Immature natural killer cell (primary cell): ENCODE measurements at places on chromosomes 1 and 21.

- peak; percentile 66 for DNase-seq
Observed at GRCh38 chr1:6486433-6487011, 4.9 kb downstream of the PLEKHG5 start.

DNA sequence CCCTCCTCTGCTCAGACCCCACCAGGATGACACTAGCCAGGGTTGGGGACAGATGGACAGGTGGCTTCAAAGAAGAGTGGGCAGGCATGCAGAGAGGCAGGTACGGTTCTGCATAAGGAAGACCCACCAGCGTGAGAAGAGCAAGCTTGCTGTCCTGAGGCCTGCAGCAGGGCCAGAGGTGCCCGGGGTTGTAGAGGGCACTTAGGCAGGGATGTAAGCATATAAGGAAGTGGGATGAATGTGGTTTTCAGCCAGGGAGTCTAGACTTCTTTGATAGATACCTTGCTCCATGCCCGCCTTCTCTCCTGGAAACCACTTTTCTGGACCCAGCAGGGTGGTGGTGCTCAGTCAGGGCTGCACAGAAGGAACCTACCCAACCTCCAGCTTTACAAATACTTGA is 1.4 kb downstream of the TTC39A start:
- DNase-seq: no peak

GRCh38 chr1:47983691-47984090 is 13.5 kb downstream of the TRABD2B start:
- no peak for DNase-seq

DNA sequence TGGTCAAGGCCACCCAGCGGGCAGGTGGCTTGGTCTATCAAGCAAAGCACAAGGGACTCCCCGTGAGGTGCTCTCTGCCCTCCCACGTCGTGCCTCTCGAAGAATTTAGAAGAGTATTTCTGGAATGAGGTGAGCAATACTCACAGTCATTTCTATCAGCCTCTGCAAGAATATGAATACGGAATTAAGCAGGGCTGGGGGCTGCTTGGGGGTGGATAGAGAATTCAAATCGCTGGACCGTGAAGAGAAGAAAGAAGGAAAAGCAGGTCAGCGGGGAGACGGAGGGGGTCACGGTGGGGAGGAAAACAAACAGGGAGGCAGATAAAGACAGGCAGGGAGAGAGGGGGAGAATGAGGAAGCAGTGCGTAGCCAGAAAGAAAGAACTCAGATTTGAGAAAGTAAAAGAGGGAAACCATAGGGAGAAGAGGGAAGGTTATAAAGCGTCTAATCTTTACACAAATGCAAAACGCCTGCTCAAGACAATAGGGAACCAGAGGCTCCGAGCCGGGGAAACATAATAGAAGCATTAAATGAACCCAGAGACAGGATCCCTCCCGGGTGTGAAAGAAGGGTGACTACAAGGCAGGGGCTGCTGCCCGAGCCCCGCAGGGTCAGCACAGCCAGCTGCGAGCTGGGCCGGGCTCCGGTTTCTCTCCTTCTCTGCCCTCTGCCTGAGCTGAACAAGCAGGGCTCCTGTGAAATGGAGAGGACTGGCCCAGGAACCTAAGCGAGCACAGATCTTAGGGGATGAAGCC is 2.1 kb upstream of the EDN2 start:
- no peak for DNase-seq

- no peak for DNase-seq
Observed at GRCh38 chr1:173475564-173476196, 1.5 kb upstream of the PRDX6 start.

DNA sequence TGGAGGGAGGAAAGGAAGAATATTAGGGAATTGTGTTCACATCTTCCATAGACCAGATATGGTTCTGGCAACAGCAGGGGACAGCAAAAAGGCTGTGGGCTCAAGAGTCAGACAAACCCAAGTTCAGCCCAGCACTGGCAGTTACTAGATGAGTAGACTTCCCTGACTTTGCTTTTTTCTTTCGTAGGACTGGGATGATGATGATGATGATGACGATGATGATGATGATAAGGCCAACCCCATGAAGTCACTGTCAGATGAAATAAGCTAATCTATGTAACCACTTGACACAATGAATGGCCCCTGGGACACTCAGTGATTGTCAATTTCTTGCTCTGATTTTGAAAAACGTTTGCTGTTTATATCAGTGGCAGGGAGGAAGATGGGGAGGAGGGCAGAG is 109.6 kb downstream of the TNR start:
- DNase-seq: no peak

DNA sequence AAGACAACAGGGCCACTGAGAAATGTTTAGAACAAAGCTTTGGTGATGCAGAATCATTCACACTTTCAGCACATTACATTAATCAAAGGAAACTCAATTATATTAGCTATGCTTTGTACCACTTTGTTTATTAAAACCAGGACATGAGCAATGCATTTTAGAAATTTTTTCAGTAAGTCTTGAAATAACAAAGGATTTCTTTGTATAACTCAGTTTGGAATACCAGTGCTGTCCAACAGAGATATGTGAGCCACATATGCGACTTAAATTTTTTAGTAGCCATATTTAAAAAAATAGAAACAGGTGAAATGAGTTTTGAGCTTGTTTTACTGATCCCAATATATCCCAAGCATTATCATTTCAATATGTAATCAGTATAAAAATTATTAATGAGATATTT is 18.8 kb upstream of the F3 start:
- DNase-seq: no peak

- DNase-seq: no peak
Observed at GRCh38 chr1:115090540-115090939, 1.2 kb upstream of the TSPAN2 start.
